ENCODE measurements at places on chromosomes 6 and 20.

GRCh38 chr20:37558779-37559178 is 31.1 kb upstream of the BLCAP start:
- no peak for DNase-seq

- peak; percentile 33 for DNase-seq
Measured at GRCh38 chr20:40689100-40689942, at the start of gene MAFB. MAFB (minus strand) TSS chr20:40689236; CDS start chr20:40688850, 386 bp downstream.

GRCh38 chr6:39669973-39670342 is 55.2 kb downstream of the KIF6 start:
- no peak for DNase-seq

- no peak for DNase-seq
Measured at GRCh38 chr20:34583544-34583943, 25.0 kb downstream of the MAP1LC3A start.

DNA sequence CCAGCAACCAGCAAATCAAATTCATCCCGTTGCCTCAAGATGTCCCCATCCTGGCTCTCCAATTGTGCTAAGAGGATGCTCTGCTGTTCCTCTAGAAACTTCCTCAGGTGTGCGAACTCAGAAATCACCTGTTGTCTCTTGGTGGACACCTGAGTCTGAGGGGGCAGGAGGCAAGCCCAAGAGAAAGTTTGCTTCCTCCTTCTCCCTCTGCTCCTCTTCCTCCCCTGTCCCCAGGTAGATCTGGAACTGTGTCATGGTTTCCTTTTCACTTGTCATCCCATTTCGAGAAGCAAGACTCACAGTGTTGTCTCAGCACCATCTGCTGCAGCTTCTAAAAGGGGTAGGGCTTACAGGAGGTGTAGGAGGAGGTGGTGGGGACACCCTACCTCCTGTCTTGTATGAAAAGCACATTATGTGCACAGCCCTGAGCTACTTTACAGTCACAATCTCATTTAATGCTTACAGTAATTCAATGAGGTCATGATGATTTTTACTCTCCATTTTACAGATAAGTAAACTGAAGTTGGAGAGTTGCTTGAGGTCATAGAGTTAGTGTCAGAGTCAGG is 2.5 kb downstream of the TRIM10 start:
- no peak for DNase-seq

DNA sequence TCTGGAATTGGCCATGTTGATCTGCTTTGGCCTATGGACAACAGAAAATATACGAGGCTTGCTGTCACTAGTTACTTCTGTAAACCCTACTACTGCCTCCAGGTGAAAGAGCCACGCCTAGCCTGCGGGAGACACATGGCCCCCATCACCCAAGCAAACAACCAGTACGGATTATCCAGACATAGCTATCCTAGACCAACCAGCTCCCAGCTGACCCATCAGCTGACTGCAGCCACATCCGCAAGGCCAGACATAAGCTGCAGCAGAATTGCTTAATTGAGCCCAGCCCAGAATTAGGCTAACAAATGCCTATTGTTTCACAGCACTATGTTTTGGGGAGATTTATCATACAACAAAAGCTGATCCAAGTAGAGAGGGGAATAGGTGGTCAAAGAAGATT is 13.5 kb downstream of the REV3L start:
- no peak for DNase-seq

- no peak for DNase-seq
Measured at GRCh38 chr6:85453490-85453889, 3.6 kb downstream of the NT5E start.

GRCh38 chr6:144285548-144285797 is 338 bp downstream of the UTRN start:
- no peak for DNase-seq

- peak; percentile 68 for DNase-seq
Measured at GRCh38 chr20:33893314-33893713, 82.2 kb downstream of the CHMP4B start.

DNA sequence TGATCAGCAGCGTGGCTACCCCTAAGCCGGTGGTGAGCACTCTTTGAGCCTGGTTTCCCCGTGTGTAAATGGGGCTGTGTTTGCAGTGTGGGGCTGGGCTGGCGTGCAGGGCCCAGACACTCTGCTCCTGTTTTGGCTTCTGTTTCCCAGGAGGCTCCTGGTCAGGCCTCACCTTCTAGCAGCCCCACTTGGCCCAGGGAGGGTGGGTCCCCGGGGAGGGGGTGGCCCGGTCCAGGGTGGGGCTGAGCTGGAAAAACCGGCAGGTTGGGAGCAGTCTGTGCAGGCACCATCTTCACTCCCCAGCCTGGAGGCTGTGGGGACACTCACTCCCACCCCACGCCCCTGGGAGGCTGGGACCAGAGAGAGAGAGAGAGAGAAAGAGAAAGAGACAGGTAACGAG is 25.3 kb downstream of the CEBPB start:
- no peak for DNase-seq

DNA sequence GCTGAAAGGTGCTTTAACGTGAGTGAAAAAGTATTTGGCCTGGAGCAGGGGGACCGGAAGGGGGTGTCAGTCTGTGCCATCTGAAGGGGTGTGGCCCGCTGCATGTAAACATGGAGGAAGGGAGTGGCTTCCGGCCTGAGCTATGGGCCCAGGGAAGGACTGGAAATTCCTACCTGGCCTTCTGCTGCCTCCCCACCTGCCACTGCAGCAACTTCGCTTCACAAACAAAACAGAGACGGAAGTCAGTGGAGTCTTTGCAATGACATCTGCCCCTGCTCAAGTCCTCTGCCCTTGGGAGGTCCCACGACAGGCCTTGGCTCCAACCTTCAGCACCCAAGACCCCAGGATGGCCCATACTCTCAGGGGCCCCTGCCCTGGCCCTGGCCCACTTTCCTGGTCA is 28.1 kb upstream of the FOXP4 start:
- no peak for DNase-seq

DNA sequence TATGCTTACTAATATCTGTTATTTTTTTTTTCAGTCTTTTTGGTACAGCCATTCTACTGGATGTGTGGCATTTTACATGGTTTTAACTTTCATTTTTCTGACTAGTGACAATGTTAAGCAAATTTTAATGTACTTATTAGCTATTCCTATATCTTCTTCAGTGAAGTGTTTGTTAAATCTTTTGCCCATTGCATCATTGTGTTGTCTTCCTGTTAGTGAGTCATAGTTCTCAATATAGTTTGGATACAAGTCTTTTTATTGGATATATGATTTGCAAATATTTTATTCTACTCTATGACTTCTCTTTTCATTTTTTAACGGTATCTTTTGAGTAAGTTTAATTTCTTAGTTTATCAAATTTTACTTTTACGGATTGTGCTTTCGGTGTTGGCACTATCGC is 519.4 kb downstream of the CDKAL1 start:
- no peak for DNase-seq

GRCh38 chr6:25628471-25629197 is 23.4 kb upstream of the SCGN start:
- DNase-seq, result no peak

DNA sequence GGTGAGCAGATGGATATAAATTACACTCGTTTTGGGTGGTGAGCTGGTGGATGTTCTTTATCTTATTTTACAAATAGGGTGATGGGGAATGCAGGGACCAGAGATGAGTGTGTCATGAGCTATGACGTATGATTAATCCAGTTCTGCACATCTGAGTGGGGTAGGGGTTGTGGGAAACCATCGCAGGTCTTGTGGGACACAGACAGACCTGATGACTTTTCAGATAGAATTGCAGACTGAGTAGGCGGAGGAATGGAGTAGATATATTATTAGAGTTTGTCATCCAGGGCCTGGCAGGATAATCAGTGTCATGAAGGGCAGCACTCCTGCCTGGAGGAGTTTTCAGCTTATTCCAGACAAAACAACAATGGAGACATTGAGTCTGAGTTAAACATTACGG is 12.9 kb upstream of the DSP start:
- no peak for DNase-seq

DNA sequence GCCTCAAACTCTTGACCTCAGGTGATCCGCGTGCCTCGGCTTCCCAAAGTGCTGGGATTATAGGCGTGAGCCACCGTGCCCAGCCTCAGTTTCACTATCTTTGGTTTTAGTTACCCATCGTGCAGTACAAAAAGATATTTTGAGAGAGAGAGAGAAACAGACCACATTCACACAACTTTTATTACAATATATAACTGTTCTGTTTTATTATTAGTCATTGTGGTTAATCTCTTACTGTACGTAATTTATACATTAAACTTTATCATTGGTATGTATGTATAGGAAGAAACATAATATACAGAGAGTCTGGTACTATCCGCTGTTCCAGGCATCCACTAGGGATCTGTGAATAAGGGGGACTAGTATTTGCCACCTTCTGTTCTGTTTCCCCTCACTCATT is 29.4 kb upstream of the TAF8 start:
- no peak for DNase-seq

GRCh38 chr6:149443411-149444181 is 41.2 kb downstream of the ZC3H12D start:
- no peak for DNase-seq

GRCh38 chr20:43849496-43850186 is 65.0 kb upstream of the TOX2 start:
- peak; percentile 36 for DNase-seq

DNA sequence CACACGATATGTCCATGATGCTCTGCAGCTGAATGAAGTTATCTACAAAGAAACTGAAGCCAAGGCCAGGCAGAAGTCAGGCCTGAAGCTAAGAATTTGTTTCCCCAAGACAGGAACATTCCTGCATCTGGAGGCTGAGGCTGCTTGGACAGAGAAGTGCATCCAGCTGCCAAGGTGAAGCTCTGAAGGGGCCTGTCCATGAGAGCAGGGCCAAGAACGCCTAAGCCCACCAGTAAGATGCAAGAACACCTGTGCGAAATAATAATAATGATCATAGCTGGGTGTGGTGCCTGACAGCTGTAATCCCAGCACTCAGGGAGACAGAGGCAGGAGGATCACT is 37.7 kb upstream of the B4GALT5 start:
- DNase-seq, result no peak

- DNase-seq, result no peak
Measured at GRCh38 chr20:50224531-50225255, 34.1 kb downstream of the CEBPB start.
